ENCODE measurements at places on chromosomes 6 and 20. TPM values are rescaled to one million over a fixed set of nuclear protein-coding genes. Genes with fewer than 3 reads are reported as not detected.

The CASS4 gene
- not detected for total RNA-seq

The CSNK2A1 gene
- total RNA-seq, result 183 TPM

The TREML1 gene
- total RNA-seq, result 0.83 TPM

The NRN1 gene
- total RNA-seq, result 3.4 TPM

The JARID2 gene
- total RNA-seq, result 10.3 TPM

The GPX5 gene
- total RNA-seq, result not detected

The PRSS35 gene
- not detected for total RNA-seq

The HLA-DQB1 gene
- total RNA-seq, result 0.17 TPM

The EDN3 gene
- total RNA-seq, result not detected

The SLA2 gene
- not detected for total RNA-seq

The PDYN gene
- total RNA-seq, result not detected

The ANKS1A gene
- 15.7 TPM for total RNA-seq

The CCHCR1 gene
- total RNA-seq, result 12.8 TPM

The FOXC1 gene
- 9.6 TPM for total RNA-seq

The SLC24A3 gene
- not detected for total RNA-seq

The ARFGEF2 gene
- 32.7 TPM for total RNA-seq

The TREM1 gene
- 1.2 TPM for total RNA-seq

Data from mammary epithelial cell (primary cell).